ENCODE measurements at places on chromosomes 13 and 19.

GRCh38 chr19:8831832-8832131 lies 322 bp downstream of the ZNF558 start:
- DNase-seq: no peak

GRCh38 chr13:38223089-38223488 lies 126.6 kb upstream of the UFM1 start:
- peak; percentile 10 for DNase-seq

DNA sequence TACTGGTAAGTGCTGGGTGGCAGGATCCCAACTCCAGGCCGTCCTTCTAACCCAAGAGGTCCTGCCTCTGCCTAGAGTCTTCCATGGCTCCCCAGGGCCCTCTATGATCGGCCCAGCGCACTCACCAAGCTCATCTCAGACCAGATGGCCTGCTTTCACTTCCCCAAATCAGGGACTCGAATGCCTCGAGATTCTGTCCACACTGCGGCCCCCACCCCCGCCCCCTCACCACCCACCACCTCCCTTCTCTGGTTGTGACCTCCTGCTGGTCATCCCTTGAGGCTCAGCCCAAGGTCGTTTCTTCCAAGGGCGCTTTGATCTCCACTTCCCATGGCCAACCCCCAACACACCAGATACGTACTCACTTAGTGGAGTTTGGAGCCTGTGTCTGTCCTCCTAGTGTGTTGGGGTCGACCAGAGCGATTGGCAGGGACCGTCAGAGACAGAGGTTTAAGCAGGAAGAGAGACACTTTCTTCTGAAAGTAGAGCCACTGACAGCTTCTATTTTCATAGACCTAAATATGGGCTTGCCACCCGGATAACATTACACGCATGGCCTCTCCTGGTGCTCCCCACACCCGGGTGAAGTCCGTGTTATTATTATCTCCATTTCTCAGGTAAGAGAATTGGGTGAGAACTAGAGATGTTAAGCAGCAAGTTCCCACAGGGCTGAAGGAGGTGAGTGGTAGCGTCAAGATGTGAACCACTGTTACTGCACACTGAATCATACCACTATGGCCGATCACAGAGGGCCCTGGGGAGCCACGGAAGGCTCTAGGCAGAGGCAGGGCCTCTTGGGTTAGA lies at the start of gene FCER2:
Gene FCER2, minus strand, starts transcription at position 478 of the 804 bp plus-strand sequence. CDS start 2,371 bp downstream, outside the sequence.
- DNase-seq: no peak

- peak; percentile 15 for DNase-seq
Measured at GRCh38 chr19:43711751-43712355, 4.0 kb upstream of the IRGC start.

GRCh38 chr19:14433554-14434501 lies 722 bp downstream of the PKN1 start:
- DNase-seq: no peak

- no peak for DNase-seq
Measured at GRCh38 chr13:113666329-113666670, 719 bp upstream of the GRK1 start.

- no peak for DNase-seq
Measured at GRCh38 chr19:46724468-46724867, 7.6 kb upstream of the PRKD2 start.

DNA sequence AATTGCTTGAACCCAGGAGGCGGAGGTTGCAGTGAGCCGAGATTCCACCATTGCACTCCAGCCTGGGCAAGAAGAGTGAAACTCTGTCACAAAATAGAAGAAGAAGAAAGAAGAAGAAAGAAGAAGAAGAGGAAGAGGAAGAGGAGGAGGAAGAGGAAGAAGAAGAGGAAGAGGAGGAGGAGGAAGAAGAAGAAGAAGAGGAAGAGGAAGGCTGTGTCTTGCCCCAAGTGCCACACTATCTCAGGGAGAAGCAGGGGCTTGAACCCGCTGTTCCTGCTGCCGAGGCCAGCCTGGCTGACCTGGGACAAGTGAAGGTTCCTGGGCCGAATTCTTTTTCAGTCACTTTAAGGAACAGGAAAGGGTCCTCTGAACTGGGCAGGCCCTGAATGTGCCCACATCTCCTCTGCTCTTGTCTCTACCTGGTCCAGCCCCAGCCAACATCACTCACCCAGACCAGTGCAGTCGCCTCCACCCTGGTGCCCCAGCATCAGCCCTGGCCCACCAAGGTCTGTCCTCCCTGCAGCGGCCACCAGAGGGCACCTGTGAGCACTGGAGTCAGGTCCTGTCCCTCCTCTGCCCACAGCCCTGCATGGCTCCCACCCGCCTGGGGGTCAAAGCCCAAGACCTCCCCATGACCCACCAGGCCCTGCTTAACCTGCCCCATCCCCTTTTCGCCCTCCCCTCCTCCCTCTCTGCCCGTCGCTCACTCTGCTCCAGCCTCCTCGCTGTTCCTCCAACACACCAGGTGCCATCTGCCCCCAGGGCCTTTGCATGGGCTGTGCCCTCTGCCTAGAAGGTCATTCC lies 20.0 kb downstream of the TICAM1 start:
- DNase-seq: peak; percentile 33

DNA sequence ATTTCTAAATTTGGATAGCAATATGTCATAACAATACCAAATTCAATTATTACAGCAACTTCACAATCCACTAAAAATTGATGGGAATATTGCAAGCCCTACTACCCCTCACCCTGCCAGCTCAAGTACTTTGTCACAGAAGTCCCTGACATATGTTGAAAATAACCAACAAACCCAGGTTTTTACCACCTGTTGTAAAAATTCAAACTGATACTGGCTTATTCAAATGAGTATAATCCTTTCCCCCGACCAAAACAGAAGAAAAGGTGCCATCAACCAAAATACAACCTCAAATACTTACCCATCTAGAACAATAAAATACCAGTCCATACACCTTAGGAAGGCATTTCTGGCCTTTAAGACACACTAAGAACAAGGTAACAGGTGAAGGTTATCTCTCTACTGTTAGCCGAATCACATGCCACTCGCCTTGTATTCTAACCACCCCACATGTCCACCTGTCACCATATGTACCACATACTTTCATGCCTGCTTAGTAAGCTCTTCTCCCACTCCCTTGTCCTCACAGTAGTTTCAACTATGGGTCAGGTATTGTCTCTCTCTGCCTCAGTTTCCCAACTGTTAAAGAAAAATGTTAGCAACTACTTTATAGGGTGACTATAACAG lies 53.1 kb downstream of the USP12 start:
- DNase-seq: no peak

DNA sequence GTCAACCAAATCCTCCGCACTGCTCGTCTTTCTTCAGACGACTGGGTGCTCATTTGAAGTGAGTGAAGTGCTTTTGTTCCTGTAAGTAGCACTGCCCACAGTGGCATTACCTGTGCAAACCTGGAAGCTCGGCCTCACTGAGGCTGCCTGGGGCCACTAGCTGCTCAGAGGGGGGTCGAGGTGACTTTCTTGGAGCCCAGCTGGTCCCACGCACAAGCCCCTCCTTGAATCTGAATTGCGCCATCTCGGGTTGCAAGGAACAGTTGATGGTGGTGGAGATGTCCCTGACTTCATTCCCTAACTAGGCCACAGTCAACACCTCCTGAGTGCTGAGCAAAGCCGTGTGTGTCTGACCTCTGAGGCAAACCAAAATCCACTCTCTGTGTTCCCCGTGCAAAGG lies 79.3 kb upstream of the GPR183 start:
- no peak for DNase-seq

- no peak for DNase-seq
Measured at GRCh38 chr19:33947265-33947964, 150.7 kb downstream of the KCTD15 start.

DNA sequence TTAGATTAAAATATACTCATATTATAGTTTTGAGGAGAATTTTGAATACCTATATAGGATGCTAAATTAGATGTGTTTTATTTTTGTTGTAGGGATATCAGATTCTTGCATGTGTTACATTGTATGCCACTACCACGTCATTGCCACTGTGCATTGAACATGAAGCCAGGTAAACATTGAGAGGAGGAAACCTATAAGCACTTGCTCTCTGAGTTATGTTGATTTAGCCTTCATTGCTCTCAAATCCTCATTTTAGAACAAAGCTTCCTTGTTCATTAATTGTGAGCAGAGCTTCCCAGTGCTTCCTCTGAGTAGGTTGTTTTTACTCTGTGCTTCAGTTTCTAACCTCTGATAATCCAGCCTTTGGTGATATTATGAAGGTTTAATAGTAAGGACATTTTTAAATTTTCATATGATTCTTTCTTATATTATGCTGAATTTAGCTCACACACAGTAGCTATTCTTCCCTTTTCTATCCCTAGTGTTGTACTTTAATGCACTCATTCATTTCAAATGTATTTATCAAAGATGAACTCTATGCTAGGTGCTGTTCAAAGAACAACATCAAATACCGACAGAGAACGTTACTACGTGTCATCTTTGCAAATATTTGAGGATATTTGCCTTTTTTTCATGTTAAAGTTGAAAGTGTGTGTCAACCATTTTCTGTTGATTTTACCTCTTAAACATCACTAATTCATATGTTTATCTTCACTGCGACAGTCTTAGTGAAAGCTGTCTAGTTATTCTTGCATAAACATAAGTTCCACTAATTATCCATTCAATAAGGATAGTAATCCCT lies 1448.0 kb upstream of the MIR17HG start:
- no peak for DNase-seq

DNA sequence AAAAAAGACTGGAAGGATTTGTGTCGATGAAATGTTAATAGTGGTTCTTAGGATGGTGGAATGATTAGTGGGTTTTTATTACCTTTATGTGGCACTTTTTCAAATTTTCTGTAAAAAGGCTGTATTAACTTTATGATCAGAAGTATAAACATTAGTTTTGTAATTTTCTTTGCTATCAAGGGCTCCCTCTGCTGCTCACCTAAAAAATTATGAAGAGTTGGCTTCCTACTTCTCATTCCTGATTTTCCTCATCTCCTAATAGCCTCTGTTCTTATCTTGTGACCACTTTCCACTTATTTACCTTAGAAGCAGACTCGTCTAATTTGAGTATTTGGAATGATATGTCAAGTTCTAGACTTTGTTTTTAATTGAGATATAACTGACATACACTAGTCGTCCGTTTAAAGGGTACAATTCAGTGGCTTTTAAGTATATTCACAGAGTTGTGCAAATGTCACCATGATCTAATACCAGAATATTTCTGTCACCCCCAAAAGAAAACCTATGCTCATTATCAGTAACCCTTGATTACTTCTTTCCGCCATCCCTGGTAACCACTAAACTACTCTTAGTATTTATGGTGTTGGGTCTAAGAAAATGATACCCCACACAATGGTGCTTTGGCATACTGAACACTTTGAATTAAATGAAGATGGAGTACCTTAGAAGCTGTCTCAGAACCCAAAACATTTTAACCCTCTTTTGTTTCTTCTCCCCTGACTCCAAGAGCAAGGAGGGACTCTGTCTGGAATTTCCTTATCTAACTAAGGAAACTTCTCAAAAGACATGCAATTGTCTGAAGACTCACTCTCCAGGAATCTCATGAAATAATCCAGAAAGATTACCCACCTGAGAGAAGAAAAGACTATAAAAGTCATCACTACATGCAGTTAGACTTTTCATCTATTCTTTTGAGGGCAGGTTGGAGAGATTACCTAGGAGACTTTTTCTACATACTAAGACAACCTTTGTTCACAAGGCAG lies 311.3 kb downstream of the DLEU7 start:
- peak; percentile 49 for DNase-seq

- DNase-seq: no peak
Measured at GRCh38 chr13:44368599-44369368, 4.8 kb upstream of the SERP2 start.

GRCh38 chr13:87234981-87235380 lies 436.2 kb upstream of the SLITRK5 start:
- DNase-seq: peak; percentile 94

- DNase-seq: no peak
Measured at GRCh38 chr19:37950471-37951175, 43.6 kb downstream of the SIPA1L3 start.

DNA sequence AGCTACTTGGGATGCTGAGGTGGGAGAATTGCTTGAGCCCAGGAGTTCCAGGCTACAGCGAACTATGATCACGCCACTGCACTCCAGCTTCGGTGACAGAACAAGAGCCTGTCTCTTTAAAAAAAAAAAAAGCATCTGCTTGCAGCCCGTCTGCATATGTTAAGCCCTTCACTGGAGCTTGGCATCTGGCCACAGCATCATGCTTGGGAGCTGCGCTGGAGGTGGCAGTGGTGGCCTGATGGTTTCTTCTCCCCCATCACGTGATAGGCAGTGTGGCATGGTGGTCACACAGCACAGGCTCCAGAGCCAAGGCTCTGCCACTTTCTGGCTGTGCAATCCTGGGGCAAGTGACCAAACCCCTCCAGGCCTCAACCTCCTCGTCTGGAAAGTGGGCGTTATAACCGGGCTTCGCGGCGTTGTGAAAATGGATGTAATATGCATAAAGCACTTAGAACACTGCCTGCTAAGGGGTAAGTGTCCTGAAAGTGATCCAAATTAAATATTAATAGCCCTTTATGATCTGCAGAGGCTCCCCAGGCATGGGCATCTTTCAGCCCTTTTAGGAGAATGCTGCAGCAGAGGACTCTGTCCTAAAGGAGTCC lies 24.4 kb downstream of the MARK4 start:
- DNase-seq: no peak

- DNase-seq: no peak
Measured at GRCh38 chr19:58304748-58305064, 471 bp upstream of the ERVK3-1 start.

DNA sequence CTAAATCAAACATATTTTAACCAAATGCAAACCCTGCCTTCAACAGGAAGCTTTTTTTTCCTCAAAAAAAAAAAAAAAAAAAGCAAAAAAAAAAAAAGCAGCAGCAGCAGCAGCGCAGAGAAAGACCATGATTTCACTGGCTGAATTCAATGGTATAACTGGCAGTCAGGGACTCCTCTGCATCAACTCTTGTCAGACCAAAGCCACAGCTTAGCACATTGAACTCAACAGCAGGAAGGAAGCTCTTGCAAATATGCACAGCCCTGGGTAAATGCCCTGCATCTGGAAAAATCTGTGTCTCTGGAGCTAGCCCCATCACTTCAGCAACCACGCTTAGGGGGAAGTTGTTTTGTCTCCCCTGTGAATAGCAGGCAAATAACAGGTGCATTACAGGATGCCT lies 17.6 kb upstream of the DHRS12 start:
- DNase-seq: no peak

- peak; percentile 72 for DNase-seq
Measured at GRCh38 chr19:51777570-51778462, 16.8 kb downstream of the FPR2 start.

GRCh38 chr13:21504379-21504778 lies 45.3 kb upstream of the ZDHHC20 start:
- no peak for DNase-seq

GRCh38 chr13:74487091-74487722 lies 353.0 kb upstream of the KLF12 start:
- DNase-seq: peak; percentile 42
